H1 (cell line): ENCODE measurements at places on chromosomes 12 and 14. TPM values are rescaled to one million over a fixed set of nuclear protein-coding genes. Genes with fewer than 3 reads are reported as not detected.
A peak's percentile ranks its signal among the peaks of the same experiment; 100 is the strongest.

DNA sequence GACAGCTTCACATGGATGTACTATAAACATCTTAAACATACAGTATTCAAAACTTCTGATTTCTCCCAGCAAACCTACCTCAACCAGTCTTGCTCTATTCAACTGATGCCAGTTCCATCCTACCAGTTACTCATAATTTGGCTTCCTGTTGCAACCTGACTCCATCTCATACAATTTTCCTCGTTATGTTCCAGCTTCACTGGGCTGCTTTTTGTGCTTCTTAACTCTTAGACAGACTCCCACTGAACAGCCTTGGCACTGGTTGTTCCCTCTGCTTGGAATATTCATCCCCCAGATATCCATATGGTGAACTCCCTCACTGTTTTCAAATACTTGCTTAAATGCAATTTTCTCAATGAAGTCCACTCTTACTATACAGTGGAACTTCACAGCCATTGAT lies 249.2 kb downstream of the AEBP2 start:
- H3K27me3 ChIP-seq: no peaks in the 10 kb centered on the region
- no peak for DNase-seq
- no peaks in the 10 kb centered on the region for H3K4me1 ChIP-seq
- no peaks in the 10 kb centered on the region for H3K36me3 ChIP-seq
- H3K27ac ChIP-seq: no peak overlapping the region
- H3K4me3 ChIP-seq: no peak overlapping the region

GRCh38 chr14:72060917-72061316 lies 128.7 kb downstream of the RGS6 start:
- no peaks in the 10 kb centered on the region for H3K4me1 ChIP-seq
- H3K4me3 ChIP-seq: no peak overlapping the region
- H3K36me3 ChIP-seq: no peaks in the 10 kb centered on the region
- H3K27ac ChIP-seq: no peak overlapping the region
- no peak for DNase-seq

DNA sequence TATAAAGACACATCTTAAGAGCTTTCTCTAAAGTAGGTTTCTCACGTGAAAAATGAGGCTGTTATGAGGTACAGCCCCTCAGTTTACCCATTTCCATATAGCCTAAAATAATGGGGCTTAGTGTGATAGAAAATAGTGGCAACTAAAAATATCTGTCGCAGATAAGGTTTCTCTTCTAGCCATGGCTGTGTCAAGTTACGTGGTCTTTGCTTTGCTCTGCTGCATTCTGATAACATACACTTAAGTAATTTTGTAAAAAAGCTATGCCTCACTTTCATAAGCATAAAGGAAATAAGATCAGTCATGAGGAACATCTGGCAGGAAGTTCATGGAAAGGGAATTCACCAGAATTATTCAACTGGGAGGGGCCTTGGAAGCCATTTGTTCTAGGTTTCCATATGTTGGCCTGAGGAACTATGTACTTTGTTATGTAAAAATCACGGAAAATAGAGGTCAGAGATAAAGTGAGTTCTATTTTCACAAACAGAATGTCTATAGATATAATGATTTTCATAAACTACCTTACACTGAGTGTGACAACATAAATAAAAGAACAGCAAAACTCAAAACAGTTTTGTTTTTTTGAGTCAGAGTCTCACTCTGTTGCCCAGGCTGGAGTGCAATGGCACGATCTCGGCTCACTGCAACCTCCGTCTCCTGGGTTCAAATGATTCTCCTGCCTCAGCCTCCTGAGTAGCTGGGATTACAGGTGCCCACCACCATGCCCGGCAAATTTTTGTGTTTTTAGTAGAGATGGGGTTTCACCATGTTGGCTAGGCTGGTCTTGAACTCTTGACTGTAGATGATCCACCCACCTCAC lies 195.6 kb upstream of the KRR1 start:
- H3K27me3 ChIP-seq: no peaks in the 10 kb centered on the region
- DNase-seq: no peak
- no peaks in the 10 kb centered on the region for H3K36me3 ChIP-seq

GRCh38 chr12:91931111-91931510 lies 214.5 kb downstream of the BTG1 start:
- H3K4me3 ChIP-seq: no peak overlapping the region
- no peaks in the 10 kb centered on the region for H3K27me3 ChIP-seq
- H3K36me3 ChIP-seq: no peaks in the 10 kb centered on the region
- no peak for DNase-seq
- H3K4me1 ChIP-seq: no peaks in the 10 kb centered on the region

- H3K4me3 ChIP-seq: peak overlapping the region; percentile 53
- no peaks in the 10 kb centered on the region for H3K36me3 ChIP-seq
- peaks cover 3% of the 10 kb centered on the region for H3K27me3 ChIP-seq
- no peak overlapping the region; the same call in 1 of the 2 replicates for H3K27ac ChIP-seq
Observed at GRCh38 chr12:30795410-30796312, 40.9 kb upstream of the CAPRIN2 start.

- H3K36me3 ChIP-seq: no peaks in the 10 kb centered on the region
- H3K27ac ChIP-seq: no peak overlapping the region
- H3K27me3 ChIP-seq: peaks cover 19% of the 10 kb centered on the region
- DNase-seq: no peak
- H3K4me1 ChIP-seq: peaks cover 34% of the 10 kb centered on the region
Observed at GRCh38 chr12:52007982-52008510, 1.3 kb downstream of the TAMALIN start.

DNA sequence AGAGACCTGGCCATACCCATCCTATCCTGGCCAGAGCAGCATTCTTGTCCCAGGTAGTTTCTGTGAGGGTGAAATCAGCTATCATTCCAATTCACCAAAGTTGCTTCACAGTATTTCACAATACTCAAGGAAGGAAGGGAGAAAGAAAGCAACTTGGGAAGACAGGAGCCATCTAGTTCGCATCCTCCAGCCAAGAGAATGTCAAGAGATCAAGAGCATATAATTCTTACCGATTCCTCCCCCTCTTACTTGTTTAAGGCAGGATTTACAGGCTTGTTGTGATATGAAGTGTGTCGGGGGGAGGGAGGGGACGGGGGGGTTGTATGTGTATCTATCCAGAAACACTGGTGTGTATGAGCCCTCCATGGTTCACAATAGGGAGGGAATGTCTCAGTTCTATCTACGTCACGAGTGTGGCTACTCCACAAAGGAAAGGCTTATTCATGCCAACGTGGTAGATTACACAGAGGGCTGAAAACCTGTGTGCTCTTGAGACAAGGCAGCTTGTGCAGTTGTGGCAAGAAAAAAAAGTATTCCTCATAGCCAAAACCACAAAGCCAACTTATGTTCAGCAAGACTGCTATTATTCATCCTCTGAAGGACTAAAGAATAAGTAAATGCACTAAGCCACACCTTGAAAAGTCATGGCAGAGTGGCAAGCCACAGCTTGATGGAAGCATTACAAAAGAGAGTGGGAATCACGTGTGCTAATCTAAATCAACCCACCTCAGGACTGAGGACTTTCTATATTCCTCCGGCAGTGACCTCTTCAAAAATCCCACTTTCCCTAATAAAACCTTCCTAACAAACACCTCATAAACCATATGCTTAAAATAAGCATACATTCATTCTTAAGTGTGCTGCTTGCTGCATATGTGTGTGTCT lies 35.0 kb downstream of the CORO1C start:
- H3K4me3 ChIP-seq: no peak overlapping the region
- peaks cover 3% of the 10 kb centered on the region; the same call in 1 of the 2 replicates for H3K36me3 ChIP-seq
- H3K27ac ChIP-seq: no peak overlapping the region
- no peaks in the 10 kb centered on the region for H3K27me3 ChIP-seq

DNA sequence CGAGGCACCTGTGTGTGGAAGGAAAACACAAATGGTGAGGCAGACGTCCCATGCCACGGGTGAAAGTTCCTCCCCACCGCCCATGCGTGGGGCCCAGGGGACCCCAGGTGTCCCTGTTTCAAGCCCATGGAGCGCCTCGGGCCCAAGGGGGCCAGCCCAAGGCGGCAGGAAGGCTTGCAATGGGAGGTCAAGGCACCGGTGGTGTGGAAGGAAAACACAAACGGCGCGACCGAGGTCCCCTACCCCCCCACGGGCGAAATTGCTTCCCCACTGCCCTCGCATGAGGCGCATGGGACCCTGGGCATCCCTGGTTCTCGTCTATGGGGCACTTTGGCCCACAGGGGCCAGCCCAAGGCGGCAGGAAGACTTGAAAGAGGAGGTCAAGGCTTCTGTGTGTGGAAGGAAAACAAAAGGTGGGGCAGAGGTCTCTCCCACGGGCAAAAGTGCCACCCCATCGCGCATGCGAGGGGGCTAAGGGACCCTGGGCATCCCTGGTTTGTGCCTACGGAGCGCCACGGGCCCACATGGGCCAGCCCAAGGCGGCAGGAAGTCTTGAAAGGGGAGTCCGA lies 379.4 kb downstream of the ALG10 start:
- no peaks in the 10 kb centered on the region for H3K27me3 ChIP-seq
- peak; percentile 8 for DNase-seq
- H3K36me3 ChIP-seq: no peaks in the 10 kb centered on the region
- H3K4me3 ChIP-seq: no peak overlapping the region

- peaks cover 12% of the 10 kb centered on the region for H3K27me3 ChIP-seq
- no peak overlapping the region for H3K4me3 ChIP-seq
- no peak for DNase-seq
- H3K27ac ChIP-seq: no peak overlapping the region
Observed at GRCh38 chr12:55933799-55934742, 3.1 kb downstream of the DGKA start.

DNA sequence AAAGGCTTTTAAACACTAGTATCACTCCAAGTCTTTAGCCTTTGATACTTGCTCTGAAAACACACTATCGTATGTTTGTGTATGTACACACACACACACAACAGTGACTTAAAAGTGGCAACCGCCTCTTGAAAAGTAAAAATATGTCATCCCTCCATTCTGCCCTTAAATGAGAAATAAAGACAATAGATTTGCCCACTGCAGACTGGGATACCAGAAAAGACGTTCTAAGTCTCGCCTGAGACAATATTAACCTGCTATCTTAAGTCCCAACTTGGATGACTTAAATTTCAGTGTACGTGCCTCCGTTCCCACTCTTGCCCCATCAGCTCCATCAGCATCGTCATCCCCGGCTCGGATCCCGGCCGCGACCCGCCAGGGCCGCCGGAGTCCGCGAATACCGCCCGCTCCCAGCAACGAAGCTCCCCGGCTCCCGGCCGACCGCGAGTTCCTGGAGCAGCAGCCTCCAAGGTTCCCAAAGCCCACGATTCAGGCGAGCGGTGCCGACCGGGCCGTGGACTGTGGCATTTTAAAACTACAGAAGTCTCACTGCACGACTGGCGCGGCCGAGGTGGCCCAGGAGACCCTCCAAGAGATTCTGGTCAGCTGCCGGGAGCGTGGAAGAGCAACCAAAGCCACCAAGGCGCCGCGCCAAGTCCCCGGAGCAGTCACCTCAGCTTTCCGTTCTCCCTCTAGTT lies 2.8 kb upstream of the ARID2 start:
- no peaks in the 10 kb centered on the region for H3K4me1 ChIP-seq
- no peaks in the 10 kb centered on the region for H3K27me3 ChIP-seq
- peak; percentile 61 for DNase-seq
- H3K36me3 ChIP-seq: no peaks in the 10 kb centered on the region; the same call in 1 of the 2 replicates
- H3K4me3 ChIP-seq: peak overlapping the region; percentile 93
- peak overlapping the region; percentile 81 for H3K27ac ChIP-seq

- H3K27ac ChIP-seq: no peak overlapping the region
- H3K4me3 ChIP-seq: no peak overlapping the region
- H3K4me1 ChIP-seq: peaks cover 11% of the 10 kb centered on the region
- H3K36me3 ChIP-seq: 0 out of 2 replicates have a peak, but pooled peaks cover 6% of the 10 kb centered on the region
- DNase-seq: no peak
Observed at GRCh38 chr14:69091006-69091405, 61.9 kb downstream of the DCAF5 start.

- no peaks in the 10 kb centered on the region for H3K4me1 ChIP-seq
- H3K4me3 ChIP-seq: no peak overlapping the region
- no peaks in the 10 kb centered on the region for H3K36me3 ChIP-seq
- DNase-seq: no peak
Observed at GRCh38 chr14:28365510-28365909, 401.1 kb upstream of the FOXG1 start.

DNA sequence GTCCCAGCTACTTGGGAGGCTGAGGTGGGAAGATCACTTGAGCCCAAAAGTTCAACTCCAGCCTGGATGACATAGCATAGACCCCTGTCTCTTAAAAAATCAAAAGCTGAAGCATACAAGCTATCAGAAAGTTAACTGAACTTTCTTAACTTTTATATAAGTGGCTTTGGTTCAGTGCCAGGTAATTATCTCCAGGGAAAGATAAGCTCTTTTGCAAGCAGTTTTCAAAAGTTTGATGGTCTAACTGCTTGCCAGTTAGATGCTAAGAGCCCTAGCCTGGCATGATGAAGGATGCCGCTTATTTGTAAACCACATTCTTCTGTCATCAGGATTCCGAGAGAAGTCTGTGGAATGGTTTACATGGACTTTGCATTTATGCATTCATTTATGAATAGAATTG lies 409.1 kb downstream of the AEBP2 start:
- no peak overlapping the region for H3K27ac ChIP-seq
- no peak for DNase-seq
- H3K27me3 ChIP-seq: no peaks in the 10 kb centered on the region

- H3K4me1 ChIP-seq: no peaks in the 10 kb centered on the region
- H3K27ac ChIP-seq: no peak overlapping the region
- no peak overlapping the region for H3K4me3 ChIP-seq
- no peaks in the 10 kb centered on the region for H3K36me3 ChIP-seq
- DNase-seq: no peak
Observed at GRCh38 chr12:42617622-42618021, 28.1 kb upstream of the PRICKLE1 start.

GRCh38 chr12:111764120-111764821 lies 2.5 kb upstream of the ALDH2 start:
- no peaks in the 10 kb centered on the region for H3K36me3 ChIP-seq
- no peak overlapping the region for H3K27ac ChIP-seq
- no peak overlapping the region for H3K4me3 ChIP-seq
- H3K4me1 ChIP-seq: peaks cover 15% of the 10 kb centered on the region
- DNase-seq: no peak

DNA sequence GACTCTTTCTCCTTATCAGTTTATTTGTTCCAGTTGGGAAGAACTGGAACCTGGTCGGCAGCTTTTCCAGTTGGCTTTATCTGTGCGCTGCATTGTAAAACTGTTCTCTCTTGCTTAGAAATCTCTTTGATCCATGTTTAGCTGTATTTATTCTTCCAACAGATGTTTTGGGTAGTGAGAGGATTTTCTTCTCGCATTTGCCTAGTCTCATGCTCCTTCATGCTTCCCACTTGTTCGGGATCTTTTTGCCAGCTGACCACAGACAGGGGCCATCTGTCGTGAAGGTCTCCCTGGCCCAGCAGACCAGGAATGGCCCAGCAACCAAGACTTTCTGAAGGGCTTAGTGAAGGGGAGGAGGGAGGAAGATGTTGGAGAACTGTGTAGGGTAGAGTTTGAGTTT lies 21.6 kb downstream of the NTF3 start:
- H3K27me3 ChIP-seq: no peaks in the 10 kb centered on the region
- no peaks in the 10 kb centered on the region for H3K4me1 ChIP-seq
- H3K36me3 ChIP-seq: no peaks in the 10 kb centered on the region
- no peak overlapping the region for H3K4me3 ChIP-seq

- no peak for DNase-seq
- H3K27me3 ChIP-seq: peaks cover 36% of the 10 kb centered on the region
- H3K36me3 ChIP-seq: no peaks in the 10 kb centered on the region
- H3K4me1 ChIP-seq: peaks cover 4% of the 10 kb centered on the region
Observed at GRCh38 chr14:73789989-73790581, 61.5 kb upstream of the PTGR2 start.

GRCh38 chr14:53430870-53431269 lies 277.7 kb upstream of the DDHD1 start:
- H3K36me3 ChIP-seq: no peaks in the 10 kb centered on the region
- no peak overlapping the region for H3K4me3 ChIP-seq
- no peaks in the 10 kb centered on the region for H3K27me3 ChIP-seq
- no peak for DNase-seq

DPPA3 gene
- total RNA-seq: 1.2 and 1.6 TPM in 2 replicates

LAG3 gene
- total RNA-seq: 2.8 and 3.1 TPM in 2 replicates

ZNF385A gene
- 12.1 and 14.3 TPM in 2 replicates for total RNA-seq

GRIP1 gene
- total RNA-seq: 27.3 and 37.6 TPM in 2 replicates

GPRC5D gene
- total RNA-seq: not detected in 2 replicates
